ENCODE measurements at places on chromosomes 12 and 14.

- peak; percentile 55 for DNase-seq
These were observed 230.4 kb downstream of the SSPN start for GRCh38 chr12:26425587-26426260.

GRCh38 chr14:68890173-68890931 is 88.8 kb downstream of the ACTN1 start:
- DNase-seq: no peak

DNA sequence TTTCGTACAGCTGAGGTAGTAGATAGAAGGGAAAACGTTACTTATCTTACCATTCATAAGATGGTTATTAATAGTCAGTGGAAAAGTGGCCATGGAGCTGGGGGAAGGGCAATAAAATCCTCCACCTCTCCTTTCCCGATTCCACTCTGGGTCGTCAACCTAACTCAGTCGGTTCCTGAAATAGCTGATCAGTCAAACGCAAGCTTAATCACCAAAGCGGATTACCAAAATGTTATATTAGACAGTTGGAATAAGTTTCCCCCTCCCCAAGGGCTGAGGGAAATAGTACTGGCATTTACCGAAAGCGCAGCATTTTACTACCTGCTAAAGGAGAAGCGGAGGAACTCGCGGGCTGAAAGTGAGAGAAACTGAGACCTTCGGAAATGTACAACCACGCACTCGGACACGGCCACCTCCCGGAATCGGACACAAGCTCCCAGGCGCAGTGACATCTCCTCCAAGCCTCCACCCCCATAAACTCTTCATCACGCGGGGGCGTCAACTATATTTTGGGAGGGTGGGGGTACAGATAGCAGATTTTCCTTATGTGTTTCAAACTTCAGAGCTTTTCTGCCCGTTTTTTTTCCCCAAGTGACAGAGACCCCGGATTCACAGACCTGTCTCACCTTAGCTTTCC is 1.2 kb downstream of the PPM1H start:
- peak; percentile 76 for DNase-seq

GRCh38 chr12:93589081-93589480 is 16.6 kb downstream of the SOCS2 start:
- DNase-seq: no peak

- DNase-seq: no peak
These were observed 390.1 kb downstream of the DPF3 start for GRCh38 chr14:72503696-72504368.

DNA sequence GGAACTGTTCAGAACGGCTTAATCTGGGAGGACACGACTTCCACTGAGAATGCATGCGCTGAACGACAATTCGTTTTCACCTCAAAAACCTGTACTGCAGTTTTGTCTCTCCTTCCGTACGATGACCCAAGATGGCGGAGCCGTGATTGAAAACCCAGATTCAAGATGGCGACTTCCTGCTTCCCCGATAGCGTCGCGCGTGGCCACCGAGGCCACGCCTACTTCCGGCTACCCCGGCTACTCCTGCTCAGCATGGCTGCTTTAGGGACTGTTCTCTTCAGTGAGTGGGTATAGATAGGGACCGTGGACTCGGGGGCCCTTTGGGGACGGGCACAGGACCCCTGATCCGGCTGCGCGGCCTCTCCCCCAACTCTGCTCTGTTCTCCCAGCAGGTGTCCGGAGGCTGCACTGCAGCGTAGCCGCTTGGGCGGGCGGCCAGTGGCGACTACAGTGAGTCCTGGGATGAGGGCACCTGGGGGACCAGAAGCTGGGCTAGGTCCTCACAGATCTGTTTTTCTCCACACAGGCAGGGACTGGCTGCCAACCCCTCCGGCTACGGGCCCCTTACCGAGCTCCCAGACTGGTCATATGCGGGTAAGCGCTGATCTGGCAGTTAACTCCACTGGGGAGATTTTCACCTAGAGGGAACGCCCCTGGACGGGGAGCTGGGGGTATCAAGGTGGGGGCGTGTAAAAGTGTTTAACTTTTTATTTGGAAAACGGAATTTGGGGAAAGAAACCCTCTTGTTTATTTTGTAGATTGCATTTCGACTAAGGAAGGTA is at the start of gene MRPL52:
TSS of gene MRPL52 (plus strand) at position 227 of the 782 bp plus-strand sequence. CDS start at position 253, 26 bp downstream.
- peak; percentile 78 for DNase-seq

- DNase-seq: no peak
These were observed 1086.5 kb downstream of the SLC6A15 start for GRCh38 chr12:83826112-83826511.

GRCh38 chr14:99824776-99825175 is 31.6 kb downstream of the EML1 start:
- no peak for DNase-seq

DNA sequence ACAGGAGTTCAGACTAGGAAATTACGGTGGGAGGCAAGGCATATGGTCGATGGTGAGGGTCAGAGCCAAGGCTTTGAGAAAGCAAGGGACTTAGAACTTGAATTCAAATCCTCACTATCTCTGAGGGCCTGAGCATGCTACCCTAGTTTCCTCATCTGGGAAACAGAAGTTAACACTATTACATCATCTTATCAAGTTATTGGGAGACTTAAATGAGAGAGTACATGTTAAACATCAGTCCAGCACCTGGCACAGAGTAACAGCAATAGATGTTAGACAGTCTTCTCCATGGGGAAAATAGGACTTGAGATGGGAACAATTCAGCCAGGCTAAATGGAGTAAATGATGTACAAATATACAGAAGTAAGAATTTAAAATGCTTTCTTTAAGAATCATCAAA is 38.5 kb downstream of the SLC38A1 start:
- no peak for DNase-seq

DNA sequence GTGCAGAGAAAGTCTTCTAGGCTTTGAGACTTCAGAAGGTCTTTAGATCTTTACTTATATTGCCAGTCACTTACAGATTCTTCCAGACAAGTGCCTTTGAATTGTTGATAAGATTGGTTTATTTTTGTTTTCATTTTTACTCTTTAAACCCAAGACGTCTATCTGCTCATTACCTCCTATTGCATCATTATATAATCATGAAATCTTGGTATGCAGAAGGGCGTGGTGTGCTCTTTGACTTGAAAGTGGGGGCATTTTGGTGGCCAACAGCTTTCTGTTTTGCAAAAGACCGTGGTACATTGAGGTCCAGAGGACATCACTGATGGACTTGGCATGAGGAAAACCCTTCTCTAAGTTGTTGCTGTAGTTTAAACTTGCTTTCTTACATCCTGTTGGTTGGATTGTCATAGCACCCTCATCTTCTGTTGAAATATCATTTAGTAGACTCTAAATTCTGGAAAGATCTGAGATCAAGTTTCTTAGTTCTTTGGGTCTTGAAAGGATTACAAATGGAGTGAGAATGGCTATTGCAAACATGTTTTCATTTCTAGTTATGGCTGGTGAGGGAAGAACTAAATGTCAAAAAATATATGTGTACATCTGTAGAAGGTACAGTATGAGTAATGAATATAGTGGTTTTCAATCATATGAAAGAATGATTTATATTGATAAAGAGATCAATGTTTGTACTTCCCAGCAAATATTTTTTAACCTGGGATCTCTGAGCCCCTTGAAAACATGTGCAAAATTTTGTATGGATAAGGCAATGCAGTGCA is 441.8 kb downstream of the NRXN3 start:
- DNase-seq: no peak

DNA sequence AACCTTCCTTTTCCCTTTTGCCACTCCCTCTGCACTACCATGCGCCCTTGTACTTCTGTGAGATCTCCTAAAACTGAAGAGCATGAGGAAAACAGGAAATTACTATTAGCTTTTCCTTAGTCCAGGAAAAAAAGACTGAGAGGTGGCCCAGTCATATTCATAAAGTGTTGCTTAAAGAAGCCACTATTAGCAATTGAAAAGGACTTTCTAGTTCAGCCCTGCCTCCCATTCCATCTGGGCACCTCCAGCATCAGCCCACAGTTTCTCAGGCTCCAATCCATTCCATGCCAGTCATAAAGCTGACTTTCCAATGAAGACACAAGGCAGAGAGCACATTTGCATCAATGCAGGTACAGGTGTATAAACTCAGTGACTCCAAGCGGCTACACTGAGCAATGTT is 19.9 kb upstream of the AMIGO2 start:
- DNase-seq: peak; percentile 58

Measured in NCI-H526 (cell line).